ENCODE measurements at places on chromosomes 5 and 9.

DNA sequence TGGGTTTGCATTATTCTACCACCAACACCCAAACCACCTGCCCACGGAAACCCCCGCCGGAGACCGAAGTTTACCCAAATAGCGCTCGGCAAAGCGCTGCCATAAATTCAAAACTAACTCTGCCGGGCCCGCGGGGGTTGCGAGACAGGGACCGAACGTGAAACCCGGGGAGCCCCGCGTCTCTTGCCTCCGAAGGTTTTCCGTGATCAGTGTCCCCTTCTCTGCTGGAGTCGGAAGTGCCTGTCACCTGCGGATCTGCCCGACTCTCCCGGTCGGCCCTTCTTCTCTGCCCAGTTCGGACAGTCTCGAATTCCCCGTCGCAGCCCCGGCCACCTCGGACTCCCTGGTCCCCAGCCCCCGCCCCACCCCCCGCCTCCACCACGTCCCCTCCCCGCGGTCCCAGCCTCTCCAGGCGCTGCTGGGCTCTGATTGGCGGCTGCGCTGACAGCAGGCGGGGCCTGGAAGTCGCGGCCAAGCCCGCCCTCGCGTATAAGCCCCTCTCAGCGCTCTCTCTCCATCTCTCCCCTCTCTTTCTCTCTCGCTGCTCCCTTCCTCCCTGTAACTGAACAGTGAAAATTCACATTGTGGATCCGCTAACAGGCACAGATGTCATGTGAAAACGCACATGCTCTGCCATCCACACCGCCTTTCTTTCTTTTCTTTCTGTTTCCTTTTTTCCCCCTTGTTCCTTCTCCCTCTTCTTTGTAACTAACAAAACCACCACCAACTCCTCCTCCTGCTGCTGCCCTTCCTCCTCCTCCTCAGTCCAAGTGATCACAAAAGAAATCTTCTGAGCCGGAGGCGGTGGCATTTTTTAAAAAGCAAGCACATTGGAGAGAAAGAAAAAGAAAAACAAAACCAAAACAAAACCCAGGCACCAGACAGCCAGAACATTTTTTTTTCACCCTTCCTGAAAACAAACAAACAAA lies at the start of gene RORB:
Gene RORB (plus strand): TSS at position 517 of the 929 bp plus-strand sequence. CDS start 642 bp downstream, outside the sequence.
- DNase-seq: peak; percentile 71

DNA sequence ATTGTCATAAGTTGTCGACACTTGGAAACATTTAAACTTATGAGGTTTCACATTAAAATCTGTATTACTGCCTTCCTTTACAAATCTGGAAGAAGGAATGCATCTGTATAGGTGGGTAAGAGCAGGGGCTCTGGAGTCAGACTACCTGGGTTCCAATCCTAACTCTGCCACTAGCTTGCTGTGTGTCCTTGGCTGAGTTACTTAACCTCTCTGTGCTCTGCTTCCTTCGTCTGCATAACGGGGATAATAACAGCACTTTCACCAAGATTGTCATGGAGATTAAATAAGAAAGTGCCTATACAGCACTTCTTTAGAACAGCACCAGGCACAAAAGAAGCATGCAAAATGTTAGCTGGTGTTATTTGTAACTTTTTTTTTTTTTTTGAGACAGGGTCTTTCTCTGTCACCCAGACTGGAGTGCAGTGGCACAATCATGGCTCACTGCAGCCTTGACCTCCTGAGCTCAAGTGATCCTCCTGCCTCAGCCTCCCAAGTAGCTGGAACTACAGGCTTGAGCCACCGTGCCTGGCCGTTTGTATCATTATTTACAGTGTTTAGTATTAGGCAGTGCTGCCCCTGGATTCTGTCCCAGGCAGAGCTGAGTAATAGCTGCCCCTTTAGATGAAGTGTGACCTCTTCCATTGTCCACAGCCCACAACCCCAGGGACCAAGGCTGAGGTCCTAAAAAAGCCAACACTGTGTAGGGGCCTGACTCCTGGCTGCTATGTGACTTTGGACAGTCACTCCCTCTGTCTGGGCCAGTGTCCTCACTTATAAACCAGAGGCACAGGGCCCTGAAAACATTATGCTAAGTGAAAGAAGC lies 25.4 kb upstream of the TTLL11 start:
- DNase-seq: no peak

- DNase-seq: no peak
Observed at GRCh38 chr9:31520301-31521085, 864.0 kb upstream of the ACO1 start.

DNA sequence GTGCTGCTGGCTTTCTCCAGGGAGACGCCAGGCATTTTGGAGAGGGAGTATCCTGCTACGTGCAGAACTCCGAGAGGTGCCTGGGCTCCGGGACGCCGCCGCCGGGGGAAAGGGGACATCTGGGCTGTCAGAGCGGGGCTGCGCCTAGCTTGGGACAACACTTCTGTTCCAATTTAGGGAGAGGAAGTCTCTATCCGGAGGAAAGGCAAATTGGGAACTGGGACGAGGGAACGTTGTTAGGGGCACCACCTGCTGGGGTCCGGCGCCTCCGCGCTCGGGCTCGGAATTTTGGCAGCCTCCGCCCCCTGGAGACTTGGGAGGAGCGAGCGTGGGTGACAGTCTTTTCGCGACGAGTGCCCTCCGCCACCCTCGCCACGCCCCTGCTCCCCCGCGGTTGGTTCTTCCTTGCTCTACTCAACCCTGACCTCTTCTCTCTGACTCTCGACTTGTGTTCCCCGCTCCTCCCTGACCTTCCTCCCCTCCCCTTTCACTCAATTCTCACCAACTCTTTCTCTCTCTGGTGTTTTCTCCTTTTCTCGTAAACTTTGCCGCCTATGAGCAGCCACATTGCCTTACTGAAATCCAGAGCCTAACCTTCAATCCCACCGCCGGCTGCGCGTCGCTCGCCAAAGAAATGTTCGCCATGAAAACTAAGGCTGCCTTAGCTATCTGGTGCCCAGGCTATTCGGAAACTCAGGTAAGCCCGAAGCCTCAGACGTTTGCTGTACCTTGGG lies 1.6 kb downstream of the TSLP start:
- no peak for DNase-seq

GRCh38 chr5:65111961-65112658 lies 343.4 kb downstream of the CWC27 start:
- no peak for DNase-seq

GRCh38 chr9:83701769-83702168 lies 6.0 kb downstream of the UBQLN1 start:
- no peak for DNase-seq

GRCh38 chr9:84822589-84823233 lies 153.2 kb downstream of the NTRK2 start:
- DNase-seq: no peak

DNA sequence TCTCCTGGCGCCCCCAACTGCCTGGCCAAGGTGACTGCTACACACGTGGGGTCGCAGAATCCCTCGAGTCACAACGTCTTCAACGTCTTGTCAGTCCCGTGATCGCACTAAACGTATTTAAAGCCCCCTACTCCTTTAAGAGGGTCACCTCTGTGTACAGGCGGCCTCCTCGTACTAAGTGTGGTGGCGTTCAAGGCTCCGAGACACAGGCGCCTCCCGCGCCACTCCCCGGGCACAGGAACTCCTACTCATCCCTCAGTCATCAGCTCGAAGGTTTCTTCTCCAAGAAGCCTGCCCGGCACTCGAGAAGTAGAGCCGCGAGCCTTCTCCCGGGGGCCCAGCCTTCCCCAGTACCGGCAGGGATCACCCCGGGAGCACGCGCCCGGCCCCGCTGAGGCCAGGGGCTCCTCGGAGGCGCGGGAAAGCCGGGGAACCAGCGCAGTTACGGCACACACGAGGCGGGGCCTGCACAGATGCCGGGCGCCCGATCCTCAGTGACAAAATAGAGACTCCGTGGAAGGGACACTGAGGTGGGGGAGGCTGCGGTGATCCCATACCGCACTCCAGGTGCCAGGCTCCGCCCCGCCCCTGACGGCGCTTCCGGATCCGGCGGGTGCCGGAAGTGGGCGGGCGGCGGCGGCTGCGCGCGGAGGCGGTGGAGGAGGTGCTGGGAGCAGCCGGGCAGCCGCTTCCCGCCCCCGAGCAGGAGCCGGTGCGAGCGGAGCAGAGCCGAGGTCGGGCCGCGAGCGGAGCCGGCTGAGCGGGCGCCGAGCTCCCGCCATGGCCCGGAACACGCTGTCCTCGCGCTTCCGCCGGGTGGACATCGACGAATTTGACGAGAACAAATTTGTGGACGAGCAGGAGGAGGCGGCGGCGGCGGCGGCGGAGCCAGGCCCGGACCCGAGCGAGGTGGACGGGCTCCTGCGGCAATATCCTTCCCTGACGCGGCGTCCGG lies 6.9 kb downstream of the ARPC5L start:
- DNase-seq: peak; percentile 71

GRCh38 chr5:85602843-85603242 lies 1014.9 kb upstream of the COX7C start:
- no peak for DNase-seq

- no peak for DNase-seq
Observed at GRCh38 chr5:146662229-146662628, 146.2 kb upstream of the GPR151 start.

- no peak for DNase-seq
Observed at GRCh38 chr9:128642675-128643245, 13.9 kb downstream of the DYNC2I2 start.

GRCh38 chr5:61966296-61966955 lies 339.6 kb upstream of the KIF2A start:
- no peak for DNase-seq

- no peak for DNase-seq
Observed at GRCh38 chr9:100452894-100453293, 20.1 kb upstream of the TMEFF1 start.

- DNase-seq: no peak
Observed at GRCh38 chr5:147327905-147328304, 93.1 kb downstream of the STK32A start.

GRCh38 chr9:72978744-72979143 lies 25.9 kb upstream of the ALDH1A1 start:
- no peak for DNase-seq

- no peak for DNase-seq
Observed at GRCh38 chr9:95505072-95505716, 11.6 kb downstream of the PTCH1 start.

DNA sequence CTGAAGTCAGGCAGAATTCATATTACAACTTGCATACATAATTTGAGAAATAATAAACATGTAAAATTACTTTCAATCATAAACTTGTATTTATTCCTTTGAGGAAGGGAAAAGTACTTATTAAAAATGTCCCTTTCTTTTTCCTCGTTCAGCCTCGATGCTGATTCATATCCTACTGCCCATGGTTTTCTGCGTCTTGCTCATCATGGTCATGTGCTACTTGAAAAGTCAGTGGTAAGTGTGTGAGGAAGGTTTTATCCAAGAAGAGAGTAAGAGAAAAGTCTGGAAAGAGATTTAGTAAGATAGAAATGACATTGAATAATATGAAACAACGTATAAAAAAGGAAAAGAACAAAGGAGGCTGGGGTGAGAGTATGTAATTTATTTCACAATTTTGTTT lies 85.9 kb downstream of the OSMR start:
- no peak for DNase-seq

DNA sequence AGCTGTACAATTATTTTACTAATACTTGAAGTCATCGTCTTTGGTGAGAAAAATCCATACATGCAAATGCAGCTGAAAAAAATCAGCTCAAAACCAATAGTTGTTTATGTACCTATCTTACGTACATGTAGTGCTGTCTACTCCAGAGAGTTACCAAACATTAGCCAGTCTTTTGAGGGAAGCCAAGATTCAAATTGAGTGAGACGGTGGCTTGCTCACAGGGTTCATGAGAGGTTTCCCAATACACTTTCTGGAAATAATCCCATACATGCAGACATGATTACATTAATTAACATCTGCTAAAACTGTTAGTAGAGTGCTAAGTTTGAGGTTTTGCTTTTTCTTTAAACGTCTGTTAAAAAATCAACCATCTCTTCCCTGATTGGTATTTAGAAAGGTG lies 2.3 kb downstream of the C9orf72 start:
- DNase-seq: no peak

GRCh38 chr5:122773619-122774018 lies 1.3 kb upstream of the SNX2 start:
- no peak for DNase-seq
